Mammary epithelial cell (primary cell): ENCODE measurements at places on chromosomes 4 and X. TPM values are rescaled to one million over a fixed set of nuclear protein-coding genes. Genes with fewer than 3 reads are reported as not detected.

GSX2 gene
- total RNA-seq = not detected

ATP8A1 gene
- total RNA-seq = 0.67 TPM

DNA sequence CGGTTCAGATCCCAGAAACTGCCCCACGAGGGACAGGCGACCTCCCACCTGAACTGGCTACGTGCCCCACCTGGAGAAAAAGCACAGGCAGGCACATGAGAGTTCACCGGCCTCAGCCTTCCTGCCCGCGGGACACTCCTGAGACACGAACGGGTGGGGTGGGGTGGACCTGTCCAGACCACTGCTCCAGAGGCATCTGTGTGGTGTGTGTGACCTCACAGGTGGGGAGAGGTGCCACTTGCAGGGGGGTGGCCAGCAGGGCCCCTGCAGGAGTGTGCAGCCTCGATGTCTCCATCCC, 18.5 kb downstream of the NELFA start:
- DNase-seq = no peak

- DNase-seq = no peak
These were observed 958.0 kb downstream of the STPG2 start for GRCh38 chr4:97185233-97185632.

DNA sequence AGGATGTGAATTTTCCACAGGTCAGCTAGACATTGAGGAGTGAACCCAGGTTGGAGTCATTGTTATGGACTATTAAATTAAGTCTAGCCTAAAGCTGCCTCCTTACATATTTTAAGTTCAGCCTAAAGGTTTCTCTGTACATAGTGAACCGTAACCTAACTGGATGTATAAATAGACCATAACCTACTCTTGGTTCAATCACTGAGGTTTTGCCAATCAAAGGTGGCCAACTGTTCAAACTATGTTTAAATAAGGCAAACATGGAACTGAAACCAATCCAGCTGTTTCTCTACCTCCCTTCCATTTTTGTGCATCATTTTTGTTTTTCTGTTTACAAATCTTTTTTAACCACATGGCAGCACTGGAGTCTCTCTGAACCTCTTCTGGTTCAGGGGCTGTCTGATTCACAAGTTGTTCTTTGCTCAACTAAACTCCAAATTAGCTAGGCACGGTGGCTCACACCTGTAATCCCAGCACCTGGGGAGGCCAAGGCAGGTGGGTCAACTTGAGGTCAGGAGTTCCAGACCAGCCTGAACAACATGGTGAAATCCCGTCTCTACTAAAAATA, 43.9 kb upstream of the SFRP2 start:
- no peak for DNase-seq
